Stimulated activated CD4-positive, alpha-beta T cell treated with anti-CD3 and anti-CD28 coated beads, Interleukin-4, amount 100 ng/mL, for 1 hour (primary cell): ENCODE measurements at places on chromosomes 11 and 22.

GRCh38 chr11:69654660-69655478, 13.9 kb downstream of the CCND1 start:
- DNase-seq: no peak

DNA sequence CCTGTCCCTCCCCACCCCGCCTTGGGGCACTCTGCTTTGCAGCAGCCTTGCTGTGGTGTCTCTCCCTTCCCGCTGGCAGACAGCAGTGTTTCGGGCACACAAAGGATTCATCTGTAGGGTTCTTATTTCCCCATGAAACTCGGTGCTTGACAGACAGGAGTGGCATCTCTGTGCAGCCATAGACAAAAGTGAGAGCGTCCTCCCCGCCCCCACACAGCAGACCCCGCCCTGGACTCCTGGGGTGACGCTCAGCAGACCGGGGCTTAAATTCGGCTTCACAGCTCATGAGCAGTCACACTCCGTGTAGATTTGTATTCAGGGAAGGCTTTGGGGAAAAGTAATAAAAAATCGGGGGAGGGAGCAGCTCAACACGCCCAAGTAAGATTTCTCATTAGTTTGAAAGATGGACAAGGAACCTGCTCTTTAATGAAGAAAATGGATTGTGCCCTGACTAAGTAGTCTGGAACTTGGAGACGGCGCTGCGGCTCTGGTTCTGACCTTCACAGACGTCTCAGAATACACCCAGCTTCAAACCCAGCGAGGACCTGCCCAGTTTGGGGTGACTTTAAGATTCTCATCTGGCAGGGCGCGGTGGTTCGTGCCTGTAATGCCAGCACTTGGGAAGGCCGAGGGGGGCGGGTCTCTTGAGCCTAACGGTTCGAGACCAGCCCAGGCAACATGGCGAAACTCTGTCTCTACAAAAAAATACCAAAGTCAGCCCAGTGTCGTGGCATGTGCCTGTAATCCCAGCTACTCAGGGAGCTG, 136.0 kb downstream of the CACNA1I start:
- no peak for DNase-seq

DNA sequence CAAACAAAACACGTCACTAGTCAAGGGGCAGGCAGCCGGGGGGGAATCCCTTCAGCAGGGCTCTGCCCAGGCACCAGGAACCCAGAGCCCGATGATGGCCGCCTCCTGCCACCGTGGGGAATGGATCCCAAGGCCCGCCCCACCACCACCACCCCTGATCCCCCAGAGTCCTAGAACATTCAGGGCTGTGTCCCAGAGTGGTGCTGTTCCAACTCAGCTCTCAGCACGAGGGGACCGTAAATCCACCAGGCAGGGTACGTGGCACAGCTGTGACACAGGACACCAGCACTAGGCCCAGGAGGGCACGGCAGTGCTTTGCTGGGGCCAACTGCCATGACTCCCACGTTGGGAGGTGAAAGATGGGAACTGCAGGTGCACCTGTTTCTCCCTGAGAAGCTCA, 29.6 kb downstream of the ANO1 start:
- DNase-seq: no peak

- DNase-seq: no peak
Measured at GRCh38 chr11:72263361-72263760, 19.4 kb upstream of the PHOX2A start.

DNA sequence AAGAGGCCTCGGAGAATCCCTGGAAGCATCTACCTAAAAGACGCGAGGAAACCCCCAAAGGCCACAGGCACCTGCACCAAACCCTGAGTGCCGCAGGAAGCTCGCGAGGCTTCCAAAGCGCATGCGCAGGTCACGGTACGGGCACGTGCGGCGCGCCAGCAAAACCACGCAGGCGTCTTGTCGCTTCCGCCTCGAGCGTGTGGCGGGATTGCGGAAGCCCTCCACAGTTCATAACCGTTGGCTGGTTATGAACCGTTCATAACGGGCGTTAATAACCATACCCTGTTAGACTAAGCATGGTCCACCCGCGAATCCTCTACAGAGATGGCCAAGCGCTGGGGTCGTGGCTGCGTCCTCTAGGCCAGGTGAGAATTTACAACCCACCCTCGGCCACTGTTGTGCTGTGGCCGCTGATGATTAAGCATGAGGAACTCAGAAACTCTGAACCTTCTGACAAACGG, 46.4 kb downstream of the MORC2 start:
- DNase-seq: peak; percentile 84

GRCh38 chr11:57049749-57050148, 61.0 kb downstream of the OR5AK2 start:
- DNase-seq: no peak

DNA sequence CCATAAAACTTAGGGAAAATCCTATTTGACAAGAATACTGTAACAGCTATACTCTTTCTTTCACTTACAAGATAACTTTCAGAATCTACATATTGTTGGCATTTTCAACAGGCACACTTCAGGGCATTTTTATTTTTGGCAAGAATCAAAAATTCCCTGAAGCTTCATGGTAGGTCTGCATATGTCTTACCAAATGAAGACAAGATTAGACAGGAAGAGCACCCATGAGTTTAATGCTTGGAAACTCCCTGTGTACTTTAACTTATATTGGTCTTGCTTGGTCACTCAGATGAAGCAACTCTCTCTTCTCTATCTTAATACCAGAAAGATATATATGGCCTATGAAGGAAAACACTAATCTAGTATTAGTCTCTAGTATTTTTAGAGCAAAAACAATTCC, 137.7 kb downstream of the ATG16L2 start:
- DNase-seq: no peak

DNA sequence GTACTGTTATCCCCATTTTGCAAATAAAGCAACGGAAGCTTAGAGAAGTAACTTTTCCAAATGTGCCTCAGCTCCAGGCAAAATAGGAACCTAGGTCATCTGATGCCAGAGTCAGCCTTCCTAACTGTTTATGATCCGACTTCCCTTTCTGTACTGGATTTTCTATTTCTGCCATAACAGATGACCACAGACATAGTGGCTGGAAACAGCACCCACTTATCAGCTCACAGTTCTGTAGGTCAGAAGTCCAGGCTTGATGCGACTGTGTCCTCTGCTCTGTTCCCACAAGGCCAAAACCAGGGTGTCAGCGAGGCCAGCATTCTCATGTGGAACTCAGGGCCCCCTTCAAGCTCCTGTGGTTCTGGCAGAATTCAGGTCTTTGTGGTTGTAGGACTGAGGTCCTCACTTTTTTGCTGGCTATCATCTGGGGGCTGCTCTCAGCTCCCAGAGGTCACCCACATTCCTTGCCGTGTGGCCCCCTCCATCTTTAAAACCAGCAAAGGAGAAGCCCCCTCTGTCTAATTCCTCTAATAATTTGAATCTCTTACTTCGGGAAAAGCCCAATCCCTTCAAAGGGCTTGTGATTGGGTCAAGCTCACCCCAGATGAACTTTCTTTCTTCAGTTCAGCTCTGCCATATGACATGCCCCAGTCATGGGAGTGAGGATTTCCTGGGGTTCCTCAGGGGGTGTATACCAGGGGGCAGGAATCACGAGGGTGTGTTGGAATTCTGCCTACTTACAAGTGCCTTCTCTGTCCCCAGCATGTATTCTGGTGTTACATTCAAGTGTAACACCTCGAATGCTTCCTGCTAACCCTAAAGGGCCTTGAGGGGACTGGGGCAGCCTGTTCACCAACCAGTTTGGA, 15.3 kb downstream of the KCNJ5 start:
- DNase-seq: no peak

DNA sequence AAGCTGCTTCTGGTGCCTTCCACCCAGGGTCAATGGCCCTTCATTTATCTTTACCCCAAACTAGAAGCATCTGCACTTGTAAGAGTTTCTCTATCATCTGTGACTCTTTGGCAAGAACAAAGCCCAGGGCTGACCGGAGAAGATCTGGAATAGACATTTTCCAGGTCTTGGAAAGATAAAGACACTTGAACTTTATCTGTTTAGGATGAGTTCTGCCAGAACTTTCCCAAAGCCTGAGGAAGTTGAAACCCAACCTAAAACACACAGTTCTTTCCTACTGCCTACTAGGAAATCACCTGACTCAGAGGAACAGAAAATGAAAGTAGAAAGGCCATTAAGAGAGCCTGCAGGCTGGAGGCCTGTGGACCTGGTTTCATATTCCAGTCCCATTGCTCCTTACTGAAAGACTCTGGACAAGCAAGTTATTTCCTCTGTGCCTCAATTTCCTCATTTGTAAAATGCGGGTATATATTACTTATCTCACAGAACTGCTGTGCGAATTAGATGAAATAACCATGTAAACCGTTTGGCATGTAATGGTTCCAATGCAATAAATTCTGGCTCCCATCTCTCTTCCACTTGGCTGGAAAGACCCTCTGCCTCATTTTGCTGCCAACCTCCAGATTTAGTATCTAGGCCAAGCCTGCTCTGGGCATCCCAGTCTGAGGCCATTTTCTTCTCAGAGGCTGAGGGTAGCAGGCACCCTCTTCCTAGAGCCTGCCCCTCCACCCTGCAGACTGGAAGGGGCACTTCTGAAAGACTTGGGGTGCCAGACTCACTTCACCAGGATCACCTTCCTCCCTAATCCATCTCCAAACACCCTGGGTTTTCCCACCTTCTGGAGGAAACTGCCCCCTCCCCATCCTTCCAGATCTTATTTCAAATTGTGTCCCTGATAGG, 1.2 kb downstream of the UBE2L6 start:
- DNase-seq: peak; percentile 11

DNA sequence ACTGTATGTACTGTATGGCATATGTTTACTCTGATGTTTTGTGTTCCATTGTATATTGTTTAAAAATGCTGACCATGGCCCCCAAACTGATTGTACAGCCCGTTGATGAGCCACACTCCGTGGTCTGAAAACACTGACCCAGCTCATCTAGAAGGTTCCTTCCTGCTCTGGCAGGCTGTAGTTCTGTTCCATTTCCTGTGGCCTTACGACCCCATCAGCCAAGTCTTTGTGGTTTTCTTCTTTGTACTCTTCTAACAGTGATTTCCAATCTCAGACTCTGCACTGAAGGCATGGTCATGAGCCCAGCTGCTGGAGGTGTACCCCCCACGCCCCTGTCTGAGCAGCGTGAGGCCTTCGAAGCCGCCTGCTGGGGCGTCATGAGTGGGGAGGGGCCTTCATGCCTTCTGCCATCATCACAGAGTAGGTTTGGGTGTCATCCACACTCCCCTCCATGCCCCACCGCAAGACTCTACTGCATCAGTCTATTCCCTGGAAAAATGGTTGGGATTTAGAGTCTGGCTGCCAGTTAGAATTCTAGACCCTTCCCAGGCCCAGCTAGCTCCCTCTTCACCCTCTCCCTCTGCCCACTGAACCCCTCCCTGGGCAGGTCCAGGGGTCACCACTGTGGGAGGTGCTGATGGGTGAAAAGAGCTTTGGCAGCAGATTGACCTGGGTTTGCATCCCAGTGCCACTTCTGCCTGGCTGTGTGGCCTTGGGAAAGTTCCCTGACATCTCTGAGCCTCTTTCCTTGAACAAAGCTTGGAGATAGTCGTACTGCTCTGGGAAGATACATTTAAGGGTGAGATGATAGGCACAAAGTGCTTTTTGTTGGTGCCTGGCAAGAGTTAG, 11.3 kb upstream of the C11orf96 start:
- no peak for DNase-seq

DNA sequence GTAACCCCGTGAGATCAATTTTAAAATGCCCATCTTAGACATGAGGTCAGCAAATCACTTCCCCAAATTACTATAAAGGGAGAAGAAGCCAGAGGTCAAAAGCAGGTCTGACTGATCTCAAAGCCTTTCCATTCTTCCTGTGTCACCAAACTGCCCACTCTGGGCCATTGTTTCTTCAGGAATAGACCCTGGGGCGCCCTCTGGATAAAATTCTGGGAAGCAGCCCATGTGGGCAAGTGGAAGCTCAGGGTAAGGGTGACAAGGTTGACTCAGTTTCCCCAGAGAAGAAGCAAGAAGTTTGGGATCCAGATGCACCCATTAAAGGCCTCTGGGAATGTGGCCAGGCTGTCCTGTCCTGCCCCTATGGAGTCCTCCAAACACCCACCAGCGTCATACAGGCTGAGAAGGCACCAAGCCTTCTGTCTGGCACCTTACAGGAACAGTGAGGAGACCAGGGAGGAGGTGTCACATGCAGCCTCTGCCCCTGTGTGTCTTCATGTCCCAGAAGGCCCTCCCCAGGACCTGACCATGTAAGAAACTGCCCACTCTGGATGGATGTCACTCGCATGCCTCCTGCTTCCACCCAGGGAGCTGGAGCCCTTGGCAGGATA, 50.1 kb downstream of the CHST1 start:
- no peak for DNase-seq

DNA sequence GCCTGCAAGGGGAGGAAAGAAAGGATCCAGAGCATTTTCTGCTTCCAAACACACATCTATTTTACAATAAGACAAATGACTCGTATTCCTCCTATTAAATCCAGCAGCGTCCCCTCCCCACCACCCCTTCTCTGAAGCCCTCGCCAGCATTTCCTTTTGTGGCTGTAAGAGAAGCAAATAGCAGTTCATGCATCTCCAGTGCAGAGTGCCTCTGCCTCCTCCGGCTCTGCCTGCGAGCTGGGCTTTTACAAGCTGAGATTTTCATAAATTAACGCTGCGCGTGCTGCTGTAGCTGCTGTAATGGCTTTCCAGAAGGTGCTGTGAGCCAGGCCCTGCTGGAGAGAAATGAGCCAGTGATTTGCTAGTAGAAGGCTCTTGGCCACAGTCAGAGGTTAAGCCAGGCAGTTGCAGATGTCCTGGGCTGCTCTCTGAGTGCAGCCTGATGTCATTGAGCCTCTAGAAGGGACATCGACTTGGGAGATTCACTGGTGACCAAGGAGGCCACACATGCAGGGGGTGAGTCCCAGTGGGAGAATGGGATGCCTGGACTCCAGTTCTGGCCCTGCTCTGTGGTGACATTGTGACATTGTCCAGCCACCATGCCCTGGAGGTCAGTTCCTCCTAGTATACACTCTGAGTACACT, 134.5 kb upstream of the NAV2 start:
- no peak for DNase-seq

- DNase-seq: no peak
Measured at GRCh38 chr22:41305646-41306045, 4.3 kb downstream of the ZC3H7B start.

DNA sequence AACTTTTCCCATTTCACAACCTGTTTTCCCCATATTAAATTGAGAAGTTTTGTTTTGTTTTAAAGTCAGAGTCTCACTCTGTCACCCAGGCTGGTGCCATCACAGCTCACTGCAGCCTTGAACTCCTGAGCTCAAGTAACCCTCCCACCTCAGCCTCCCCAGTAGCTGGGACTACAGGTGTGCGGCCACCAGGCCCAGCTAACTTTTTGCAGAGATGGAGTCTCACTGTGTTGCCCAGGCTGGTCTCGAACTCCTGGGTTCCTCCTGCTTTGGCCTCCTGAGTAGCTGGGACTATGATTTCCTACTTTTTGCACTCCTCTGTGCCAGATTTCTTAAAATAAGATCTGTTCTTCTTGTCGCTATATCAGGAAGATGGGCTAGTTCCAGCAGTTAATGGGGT, 44.9 kb downstream of the GNB1L start:
- DNase-seq: no peak

GRCh38 chr22:42292732-42293520, 22.5 kb upstream of the TCF20 start:
- no peak for DNase-seq
